Right atrium auricular region (tissue), 2 donors: ENCODE measurements at places on chromosomes 3 and 15. TPM values are rescaled to one million over a fixed set of nuclear protein-coding genes. Genes with fewer than 3 reads are reported as not detected.
A peak's percentile ranks its signal among the peaks of the same experiment; 100 is the strongest.

GRCh38 chr3:126494204-126494969 is 18.7 kb upstream of the ZXDC start:
- H3K4me3 ChIP-seq = no peak overlapping the region
- H3K27ac ChIP-seq = no peak overlapping the region
- no peak for DNase-seq
- H3K27me3 ChIP-seq = no peaks in the 10 kb centered on the region
- no peaks in the 10 kb centered on the region for H3K4me1 ChIP-seq

- H3K27me3 ChIP-seq = no peaks in the 10 kb centered on the region
- no peak overlapping the region for H3K4me3 ChIP-seq
- peaks cover 9% of the 10 kb centered on the region for H3K4me1 ChIP-seq
Observed at GRCh38 chr3:140238646-140239314, 303.8 kb downstream of the CLSTN2 start.

DNA sequence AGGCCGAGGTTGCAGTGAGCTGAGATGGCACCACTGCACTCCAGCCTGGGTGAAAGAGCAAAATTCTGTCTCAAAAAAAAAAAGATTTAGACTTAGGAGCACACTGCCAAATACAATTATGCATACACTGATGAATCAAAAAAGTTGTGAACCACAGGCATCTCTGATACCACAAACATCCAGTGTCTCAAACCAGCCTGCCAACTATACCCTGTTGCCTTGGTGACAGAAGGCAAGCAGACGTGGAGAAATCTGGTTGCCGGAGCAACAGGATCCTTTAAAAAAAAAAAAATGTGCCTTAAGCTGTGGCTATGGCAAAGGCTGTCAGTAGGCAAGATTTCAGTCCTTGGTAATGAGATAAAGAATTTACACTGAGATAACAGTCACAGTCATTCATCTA is 202.3 kb downstream of the NEK10 start:
- H3K27ac ChIP-seq = no peak overlapping the region
- no peaks in the 10 kb centered on the region for H3K4me1 ChIP-seq
- H3K27me3 ChIP-seq = no peaks in the 10 kb centered on the region
- H3K4me3 ChIP-seq = no peak overlapping the region

Gene GOLGA6A
- not detected for total RNA-seq

Gene SLC9A9
- total RNA-seq = 3.1 TPM

DNA sequence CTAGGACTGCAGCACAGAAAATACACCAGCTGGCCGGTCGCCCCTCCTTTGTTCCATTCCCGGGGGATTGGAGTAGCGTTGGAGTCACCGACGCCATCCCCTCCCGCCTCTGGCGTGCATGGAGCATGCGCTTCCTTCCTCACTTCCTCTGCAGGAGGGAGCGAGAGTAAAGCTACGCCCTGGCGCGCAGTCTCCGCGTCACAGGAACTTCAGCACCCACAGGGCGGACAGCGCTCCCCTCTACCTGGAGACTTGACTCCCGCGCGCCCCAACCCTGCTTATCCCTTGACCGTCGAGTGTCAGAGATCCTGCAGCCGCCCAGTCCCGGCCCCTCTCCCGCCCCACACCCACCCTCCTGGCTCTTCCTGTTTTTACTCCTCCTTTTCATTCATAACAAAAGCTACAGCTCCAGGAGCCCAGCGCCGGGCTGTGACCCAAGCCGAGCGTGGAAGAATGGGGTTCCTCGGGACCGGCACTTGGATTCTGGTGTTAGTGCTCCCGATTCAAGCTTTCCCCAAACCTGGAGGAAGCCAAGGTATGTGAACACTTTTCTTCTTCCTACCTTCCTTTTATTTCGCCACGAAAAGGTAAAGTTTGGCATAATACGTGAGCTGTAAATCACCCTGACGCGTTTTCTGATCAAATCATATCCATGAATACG is at the start of gene SCG3:
Gene SCG3 (plus strand): TSS at position 201 of the 661 bp plus-strand sequence. CDS start 253 bp downstream, at position 454.
- H3K27me3 ChIP-seq = no peaks in the 10 kb centered on the region
- no peak within 1 kb of the TSS for H3K4me3 ChIP-seq
- H3K27ac ChIP-seq = no peak within 1 kb of the TSS
- no peak for DNase-seq

DNA sequence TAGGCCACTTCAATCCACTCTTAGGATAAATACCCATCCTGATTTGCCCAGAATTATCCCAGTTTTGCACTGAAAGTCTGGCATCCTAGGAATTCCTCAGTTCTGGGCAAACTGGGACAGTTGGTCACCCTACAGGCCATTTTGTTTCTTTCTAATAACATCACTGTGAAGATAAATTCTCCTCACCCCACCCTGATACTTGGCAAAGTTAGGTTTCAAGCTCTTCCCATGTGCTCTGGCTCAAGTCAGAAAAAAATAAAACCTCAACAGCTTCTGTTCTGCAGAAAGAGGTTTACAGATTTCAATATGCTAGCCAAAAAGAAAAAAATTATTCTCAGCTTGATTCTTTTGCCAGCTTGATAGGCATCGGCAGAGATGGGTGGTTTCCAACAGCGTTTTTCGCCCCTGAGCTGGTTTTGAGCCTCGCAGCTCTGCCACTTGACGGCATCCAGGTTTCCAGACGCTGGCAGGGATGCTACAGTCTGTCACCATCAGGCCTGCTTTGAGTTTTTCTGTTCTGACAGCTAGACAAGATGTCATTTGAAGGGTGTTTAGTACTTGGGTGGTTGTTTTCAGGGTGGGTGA is 171.4 kb downstream of the SSR3 start:
- no peaks in the 10 kb centered on the region for H3K4me1 ChIP-seq
- H3K36me3 ChIP-seq = no peaks in the 10 kb centered on the region

DNA sequence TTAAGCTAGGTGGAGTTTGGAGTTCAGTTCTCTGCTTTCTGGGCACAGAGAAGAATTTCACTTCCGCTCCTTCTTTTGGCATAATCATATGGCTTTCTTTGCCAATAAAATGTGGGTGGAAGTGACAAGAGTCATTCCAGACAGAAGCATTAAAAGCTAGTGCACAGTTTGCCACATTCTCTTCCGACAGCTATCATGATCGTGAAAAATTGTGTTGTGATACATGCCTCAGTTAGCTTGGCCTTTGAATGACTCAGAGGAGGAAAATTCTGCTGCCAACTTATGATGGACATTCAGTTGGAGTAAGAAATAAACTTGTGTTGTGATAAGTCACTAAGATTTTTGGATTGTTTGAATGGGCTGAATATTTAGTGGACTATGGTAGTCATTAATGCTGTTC is 291.7 kb upstream of the SATB1 start:
- H3K36me3 ChIP-seq = no peaks in the 10 kb centered on the region
- no peaks in the 10 kb centered on the region for H3K4me1 ChIP-seq

Gene WDR93
- 0.20 TPM for total RNA-seq

- no peak overlapping the region for H3K4me3 ChIP-seq
- H3K36me3 ChIP-seq = peaks cover 62% of the 10 kb centered on the region
- DNase-seq = no peak
- no peak overlapping the region for H3K27ac ChIP-seq
- H3K27me3 ChIP-seq = no peaks in the 10 kb centered on the region
- no peaks in the 10 kb centered on the region for H3K4me1 ChIP-seq
Observed at GRCh38 chr3:38121451-38121831, 15.5 kb downstream of the ACAA1 start.

DNA sequence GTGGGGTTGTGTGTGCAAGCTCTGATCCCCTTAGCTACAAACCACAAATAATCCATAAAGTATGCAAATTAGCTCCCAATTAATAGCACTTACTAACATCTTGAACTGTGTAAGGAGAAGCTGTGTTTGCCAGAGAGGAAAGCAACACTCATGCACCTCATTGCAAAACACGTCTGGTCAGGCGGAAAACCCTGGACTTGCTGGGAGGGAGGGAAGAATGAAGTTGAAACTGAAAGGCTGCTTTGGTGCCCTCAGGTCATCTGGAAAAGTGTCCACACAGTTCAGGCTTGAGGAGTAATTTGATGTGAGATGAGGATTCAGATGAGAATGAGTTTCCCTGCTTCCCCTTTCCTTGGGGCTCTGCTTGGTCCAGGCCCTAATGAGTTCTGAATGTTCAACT is 185.5 kb upstream of the ANKRD28 start:
- no peak overlapping the region for H3K4me3 ChIP-seq
- H3K27ac ChIP-seq = peak overlapping the region; percentile 20
- H3K27me3 ChIP-seq = no peaks in the 10 kb centered on the region
- DNase-seq = no peak
- peaks cover 6% of the 10 kb centered on the region for H3K4me1 ChIP-seq

GRCh38 chr3:194985031-194985578 is 285.9 kb downstream of the XXYLT1 start:
- no peaks in the 10 kb centered on the region for H3K4me1 ChIP-seq
- no peaks in the 10 kb centered on the region for H3K27me3 ChIP-seq
- H3K4me3 ChIP-seq = peak overlapping the region; percentile 17
- DNase-seq = peak; percentile 77

DNA sequence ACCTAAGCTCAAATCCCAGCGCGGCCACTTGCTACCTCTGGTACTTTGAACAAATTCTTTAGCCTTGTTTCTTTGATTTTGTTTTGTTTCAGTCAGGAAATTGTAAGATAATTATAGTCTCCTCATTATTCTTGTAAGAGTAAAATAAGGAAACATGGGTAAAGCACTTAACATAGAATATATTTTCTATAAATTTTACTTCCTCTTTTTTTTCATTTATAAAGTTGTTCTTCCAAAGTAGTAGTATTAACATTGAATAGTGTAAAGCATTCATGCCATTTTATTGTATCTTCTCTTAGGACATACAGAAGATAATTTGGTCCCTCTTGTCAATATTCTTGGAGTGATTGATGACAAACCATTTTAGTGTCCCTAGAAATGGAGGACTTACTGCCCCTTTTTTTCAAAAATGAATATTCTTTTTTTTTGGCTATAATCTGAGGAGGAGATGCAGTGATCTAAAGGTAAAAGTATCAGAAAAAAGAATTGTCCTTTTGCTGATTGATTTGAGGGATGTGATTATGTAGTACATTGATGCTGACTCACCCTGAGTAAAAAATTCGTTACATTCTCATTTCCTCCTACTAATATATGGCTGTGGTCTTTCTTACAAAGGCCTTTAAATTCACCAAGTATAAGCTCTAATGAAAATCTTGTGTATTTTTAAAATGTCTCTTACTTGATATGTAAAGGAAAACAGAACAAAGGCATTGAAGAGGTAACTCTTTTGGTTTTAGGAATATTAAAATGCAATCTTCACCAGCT is 51.0 kb downstream of the ALCAM start:
- H3K4me1 ChIP-seq = no peaks in the 10 kb centered on the region
- DNase-seq = no peak
- H3K27ac ChIP-seq = no peak overlapping the region
- no peak overlapping the region for H3K4me3 ChIP-seq

- no peak overlapping the region for H3K27ac ChIP-seq
- H3K4me1 ChIP-seq = peaks cover 13% of the 10 kb centered on the region
- no peak for DNase-seq
- no peaks in the 10 kb centered on the region for H3K36me3 ChIP-seq
- H3K27me3 ChIP-seq = no peaks in the 10 kb centered on the region
Observed at GRCh38 chr3:128425142-128425845, 41.4 kb downstream of the DNAJB8 start.

DNA sequence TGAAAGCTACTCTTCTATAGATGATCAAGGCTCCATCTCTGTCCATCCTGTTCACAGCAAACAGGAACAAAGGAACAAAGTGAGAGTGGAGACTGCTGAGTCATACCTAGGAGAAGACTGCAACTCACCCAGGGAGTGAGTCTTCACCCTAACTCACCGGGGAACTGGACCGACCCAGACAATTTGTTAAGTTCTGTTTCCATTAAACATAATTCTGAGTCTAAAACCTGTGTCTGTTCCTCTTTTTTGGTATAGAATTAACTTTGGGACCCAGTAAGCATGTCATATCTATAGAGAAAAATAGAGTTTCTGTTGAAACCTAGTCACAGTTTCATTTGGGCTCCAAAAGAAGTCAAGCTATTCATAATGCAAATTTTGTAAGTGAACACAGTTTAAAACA is 21.6 kb downstream of the CCDC80 start:
- no peaks in the 10 kb centered on the region for H3K27me3 ChIP-seq
- H3K4me1 ChIP-seq = no peaks in the 10 kb centered on the region
- H3K36me3 ChIP-seq = no peaks in the 10 kb centered on the region
- H3K4me3 ChIP-seq = no peak overlapping the region
- no peak overlapping the region for H3K27ac ChIP-seq
- no peak for DNase-seq

DNA sequence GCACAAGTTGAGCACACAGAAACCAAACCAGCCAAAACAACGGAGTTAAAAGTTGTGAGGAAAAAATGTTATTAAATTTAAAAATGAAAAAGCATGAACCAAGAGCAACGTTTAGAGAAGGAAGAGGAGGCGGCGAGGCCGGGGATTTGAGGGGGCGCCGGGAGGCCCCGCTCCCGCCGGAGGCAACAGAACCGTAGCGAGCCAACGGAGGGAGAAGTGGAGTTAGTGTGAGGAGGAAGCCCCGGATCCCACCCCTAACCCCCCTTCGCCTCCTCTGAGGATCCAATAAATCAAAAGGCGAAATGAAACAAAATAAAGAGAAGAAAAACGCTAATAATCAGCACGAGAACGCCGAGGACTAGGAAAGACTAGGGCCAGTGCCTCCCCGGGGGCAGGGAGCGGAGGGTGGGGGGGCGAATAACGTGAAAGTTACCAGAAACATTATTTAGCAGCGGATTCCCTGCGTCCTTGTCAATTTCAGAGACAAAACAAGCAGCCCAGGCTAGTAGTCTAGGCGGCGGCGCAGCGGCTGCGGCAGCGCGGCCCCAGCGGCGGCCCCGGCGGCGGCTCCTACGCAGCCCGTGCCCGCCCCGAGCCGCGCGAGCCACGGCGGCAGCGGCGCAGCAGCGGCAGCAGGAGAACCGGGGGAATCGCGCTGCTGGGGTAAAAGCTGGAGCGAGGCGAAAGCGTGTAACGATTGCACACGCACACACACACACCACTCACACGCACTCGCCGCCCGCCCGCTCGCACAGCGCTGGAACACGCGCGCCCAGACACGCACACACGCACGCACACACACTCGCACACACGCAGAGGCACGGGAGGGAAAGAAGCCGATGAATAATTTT is 1.7 kb downstream of the MEIS2 start:
- H3K27me3 ChIP-seq = no peaks in the 10 kb centered on the region
- peak overlapping the region; percentile 92 for H3K27ac ChIP-seq
- H3K4me3 ChIP-seq = peak overlapping the region; percentile 73
- no peak for DNase-seq

DNA sequence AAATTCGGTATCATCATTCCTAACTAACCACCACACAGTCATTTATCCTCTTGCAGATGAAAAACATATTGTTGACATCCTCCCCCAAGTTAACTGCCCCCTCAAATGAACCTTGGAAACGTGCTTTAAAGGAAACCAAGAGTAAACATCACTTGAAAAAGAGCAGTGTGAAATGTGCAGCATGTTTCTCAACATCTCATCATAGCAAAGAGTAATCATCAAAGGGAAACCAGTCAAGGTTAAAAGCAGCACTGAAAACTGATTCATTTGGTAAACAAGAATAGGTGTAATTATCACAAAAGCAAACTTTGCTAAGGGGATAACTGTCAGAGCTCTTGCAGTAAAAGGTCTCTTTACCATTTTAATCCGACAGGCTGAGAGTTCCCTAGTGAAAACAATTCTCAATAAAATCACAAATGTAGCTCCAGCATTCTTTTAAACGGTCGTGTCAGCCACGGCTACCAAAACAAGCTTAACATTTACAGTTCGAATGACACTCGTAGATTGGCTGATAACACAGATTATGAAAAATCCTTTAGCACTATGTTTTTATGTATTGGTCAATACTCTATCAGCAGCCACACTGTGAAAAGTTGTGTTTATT is 461.0 kb downstream of the GBE1 start:
- DNase-seq = no peak
- H3K36me3 ChIP-seq = no peaks in the 10 kb centered on the region
- H3K27ac ChIP-seq = no peak overlapping the region
- no peaks in the 10 kb centered on the region for H3K27me3 ChIP-seq
- no peak overlapping the region for H3K4me3 ChIP-seq
- H3K4me1 ChIP-seq = no peaks in the 10 kb centered on the region

GRCh38 chr15:63915209-63915872 is 81.6 kb upstream of the HERC1 start:
- no peak for DNase-seq
- H3K27ac ChIP-seq = peak overlapping the region; percentile 63
- H3K27me3 ChIP-seq = no peaks in the 10 kb centered on the region
- H3K4me1 ChIP-seq = no peaks in the 10 kb centered on the region
- no peaks in the 10 kb centered on the region for H3K36me3 ChIP-seq
